ENCODE measurements at places on chromosomes 1 and 21.

GRCh38 chr1:6373961-6374720, 19.4 kb downstream of the ACOT7 start:
- H3K27me3 ChIP-seq = no peaks in the 10 kb centered on the region
- no peak overlapping the region for H3K4me3 ChIP-seq
- H3K36me3 ChIP-seq = no peaks in the 10 kb centered on the region
- no peak for DNase-seq
- no peak overlapping the region for H3K27ac ChIP-seq

- H3K4me3 ChIP-seq = no peak overlapping the region
- no peaks in the 10 kb centered on the region for H3K4me1 ChIP-seq
These were observed 136.1 kb downstream of the TNFSF18 start for GRCh38 chr1:172914501-172915144.

GRCh38 chr1:113074237-113074636, 1.2 kb downstream of the LRIG2 start:
- no peaks in the 10 kb centered on the region for H3K27me3 ChIP-seq
- no peak overlapping the region for H3K27ac ChIP-seq
- peaks cover 1% of the 10 kb centered on the region for H3K36me3 ChIP-seq

DNA sequence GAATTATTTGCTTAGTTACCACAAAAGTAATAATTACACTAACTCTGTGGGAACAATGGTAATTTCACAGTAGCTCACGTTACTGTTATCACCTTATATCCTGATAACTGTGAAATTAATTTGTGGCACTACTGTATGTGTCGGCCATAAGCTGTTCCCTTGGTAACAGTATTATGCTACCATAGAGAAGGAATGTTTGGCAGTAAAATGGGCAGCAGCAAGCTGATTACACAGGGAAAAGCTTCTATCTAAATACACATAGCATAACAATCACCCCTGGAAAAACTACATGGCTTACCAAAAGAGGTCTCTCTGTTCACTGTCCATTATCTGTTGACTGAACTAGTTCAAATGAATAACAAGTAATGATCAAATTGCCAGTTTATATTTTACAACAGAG, 124.1 kb downstream of the DPYD start:
- peaks cover 3% of the 10 kb centered on the region for H3K4me1 ChIP-seq
- H3K4me3 ChIP-seq = no peak overlapping the region
- no peak overlapping the region for H3K27ac ChIP-seq
- DNase-seq = no peak
- H3K27me3 ChIP-seq = no peaks in the 10 kb centered on the region

- no peaks in the 10 kb centered on the region for H3K27me3 ChIP-seq
- no peak overlapping the region for H3K27ac ChIP-seq
- no peak overlapping the region for H3K4me3 ChIP-seq
- H3K4me1 ChIP-seq = no peaks in the 10 kb centered on the region
These were observed 45.9 kb downstream of the SYT6 start for GRCh38 chr1:114107474-114108435.

- no peaks in the 10 kb centered on the region for H3K4me1 ChIP-seq
- no peak for DNase-seq
- H3K27ac ChIP-seq = no peak overlapping the region
- no peaks in the 10 kb centered on the region for H3K27me3 ChIP-seq
These were observed 36.3 kb upstream of the CASZ1 start for GRCh38 chr1:10832703-10833102.

DNA sequence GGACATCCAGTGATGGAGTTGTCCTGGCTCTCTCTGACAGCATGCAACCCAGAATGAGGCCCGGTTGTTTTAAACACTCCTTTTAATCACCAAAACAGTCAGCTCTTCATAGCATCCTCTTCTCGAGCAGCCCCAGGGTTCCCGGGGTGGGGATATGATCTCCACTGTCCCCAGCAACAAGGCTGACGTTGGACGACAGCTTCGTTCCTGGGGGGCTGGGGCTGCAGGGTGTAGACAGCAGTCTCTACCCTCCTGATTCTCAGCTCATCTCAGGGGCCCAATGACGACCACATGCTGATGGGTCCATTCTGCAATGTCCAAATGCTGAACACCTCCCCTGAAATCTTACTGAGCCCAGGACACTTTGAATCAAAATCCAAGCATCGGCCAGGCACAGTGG, 27.0 kb downstream of the TRIM11 start:
- H3K4me3 ChIP-seq = no peak overlapping the region
- H3K36me3 ChIP-seq = no peaks in the 10 kb centered on the region
- H3K27me3 ChIP-seq = peaks cover 14% of the 10 kb centered on the region
- H3K4me1 ChIP-seq = peaks cover 11% of the 10 kb centered on the region
- H3K27ac ChIP-seq = no peak overlapping the region

DNA sequence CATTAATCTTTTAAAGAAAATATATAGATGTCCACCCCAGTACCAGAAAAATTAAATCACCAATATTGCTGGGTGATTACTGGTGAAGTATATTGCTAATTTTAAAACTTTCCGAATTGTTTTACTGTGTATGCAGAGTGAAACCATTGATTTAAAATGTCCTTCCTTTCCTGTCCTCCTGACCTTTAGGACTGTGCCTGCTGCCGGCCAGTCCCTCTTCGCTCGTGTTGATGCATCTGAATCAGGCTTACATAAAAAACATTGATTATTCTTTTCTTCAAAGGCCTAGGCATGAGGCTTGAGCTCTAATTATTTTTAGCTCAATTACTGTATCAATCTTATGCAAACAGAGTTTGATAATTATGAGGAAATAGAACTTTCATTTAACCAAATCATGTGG, 1128.1 kb downstream of the BRINP3 start:
- H3K4me1 ChIP-seq = no peaks in the 10 kb centered on the region
- H3K4me3 ChIP-seq = no peak overlapping the region
- no peak for DNase-seq
- H3K36me3 ChIP-seq = no peaks in the 10 kb centered on the region

GRCh38 chr1:27163093-27163492, 8.2 kb upstream of the SLC9A1 start:
- DNase-seq = no peak
- no peaks in the 10 kb centered on the region for H3K36me3 ChIP-seq
- no peak overlapping the region for H3K4me3 ChIP-seq
- no peak overlapping the region for H3K27ac ChIP-seq
- no peaks in the 10 kb centered on the region for H3K27me3 ChIP-seq

DNA sequence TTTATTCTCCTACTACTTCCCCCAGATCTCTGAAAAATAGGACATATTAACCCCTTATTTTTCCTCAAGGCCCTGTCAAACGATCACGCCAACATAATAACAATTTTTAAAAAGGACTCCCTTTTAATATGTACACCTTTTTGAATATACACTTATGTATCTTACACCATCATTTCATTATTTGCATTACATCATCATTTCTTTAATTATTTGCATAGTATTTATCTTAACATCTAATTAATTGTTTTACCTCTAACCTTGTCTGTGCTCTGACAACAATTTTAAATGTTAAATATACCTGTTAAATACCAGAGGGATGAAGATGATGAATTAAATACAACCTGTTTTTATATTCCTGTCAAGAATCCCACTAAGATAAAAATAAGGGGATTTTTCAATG, 432.2 kb downstream of the PTPRC start:
- DNase-seq = no peak
- H3K36me3 ChIP-seq = no peaks in the 10 kb centered on the region
- no peaks in the 10 kb centered on the region for H3K27me3 ChIP-seq
